Posterior cingulate gyrus (tissue), 11 donors: ENCODE measurements at places on chromosomes 12 and 14.

DNA sequence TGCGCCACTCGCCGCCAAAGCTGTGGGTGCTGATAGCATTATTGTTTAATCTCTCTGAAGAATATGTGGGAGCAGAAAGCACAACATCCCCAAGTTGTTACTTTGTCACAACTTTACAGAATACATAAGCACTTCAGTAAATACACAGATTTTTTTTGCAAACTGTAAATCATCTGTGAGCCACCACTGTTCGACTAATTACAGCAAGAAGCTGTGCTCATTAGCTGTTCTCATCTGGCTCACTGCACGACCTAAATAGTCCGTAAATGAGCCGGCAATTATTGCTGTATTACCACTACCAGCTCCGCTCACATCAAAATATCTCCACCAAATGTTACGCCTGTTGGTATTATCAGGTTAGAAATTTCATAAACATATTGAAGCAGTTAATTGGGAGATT lies 228.9 kb upstream of the PRKD1 start:
- DNase-seq, result no peak

DNA sequence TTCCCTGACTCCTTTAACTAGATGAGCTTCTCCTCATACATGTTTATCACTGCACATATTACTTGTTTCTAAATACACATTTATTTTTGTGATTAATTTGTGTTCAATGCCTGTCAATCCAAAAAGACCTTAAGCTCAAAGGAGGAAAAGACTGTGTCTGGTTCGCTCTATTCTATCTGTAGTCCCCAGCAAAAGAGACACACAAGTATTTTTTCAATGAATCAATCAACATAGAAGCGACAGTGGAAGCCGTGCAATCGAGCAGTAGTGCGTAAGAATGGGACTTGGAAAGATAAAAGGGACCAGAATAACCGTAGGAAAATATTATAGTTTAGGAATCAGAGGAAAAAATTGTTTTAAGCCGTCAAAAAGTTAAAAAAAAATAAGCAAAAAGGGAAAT lies 951 bp downstream of the WDHD1 start:
- no peak for DNase-seq

DNA sequence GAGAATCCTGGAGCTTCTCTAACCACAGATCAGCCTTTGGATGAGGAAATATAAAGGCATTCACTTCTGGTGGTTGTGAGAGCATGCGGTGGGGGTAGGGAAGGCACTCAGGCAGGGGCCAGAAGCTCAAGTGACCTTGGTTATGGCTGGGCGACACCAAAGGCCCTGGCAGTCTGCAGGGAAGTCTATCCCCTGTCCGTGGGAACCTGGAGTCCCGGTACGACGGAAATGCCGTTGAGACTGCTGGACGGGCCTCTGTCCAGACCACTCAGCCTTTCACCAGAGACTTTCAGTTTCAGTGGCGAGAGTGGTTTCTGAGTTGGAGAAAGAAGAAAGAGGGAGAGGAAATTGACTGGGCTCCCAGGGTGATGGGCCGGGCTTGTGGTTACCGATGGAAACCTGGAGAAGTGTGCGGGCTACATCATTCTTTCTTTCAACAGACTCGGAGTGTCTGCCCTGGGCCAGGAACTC lies 20.9 kb downstream of the ISCA2 start:
- no peak for DNase-seq

DNA sequence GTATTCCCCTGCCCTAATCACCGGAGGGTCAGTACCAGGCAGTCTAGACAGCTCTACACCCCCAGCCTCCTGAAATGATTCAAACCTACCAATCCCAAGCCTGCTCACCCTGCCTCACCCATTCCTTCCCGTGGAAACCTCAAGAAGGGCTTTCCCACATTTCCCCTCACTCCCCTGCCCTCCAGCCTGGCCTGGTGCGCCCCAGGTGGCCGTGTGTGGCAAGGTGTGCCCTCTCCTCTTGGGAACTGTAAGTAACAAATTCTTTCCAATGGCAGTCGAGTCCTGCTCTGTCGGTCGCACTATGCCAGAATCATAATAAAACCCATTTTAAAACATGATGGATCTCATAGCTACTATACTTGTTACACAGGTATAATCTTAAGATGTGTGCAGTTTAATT lies 13.9 kb upstream of the DEGS2 start:
- DNase-seq, result no peak

DNA sequence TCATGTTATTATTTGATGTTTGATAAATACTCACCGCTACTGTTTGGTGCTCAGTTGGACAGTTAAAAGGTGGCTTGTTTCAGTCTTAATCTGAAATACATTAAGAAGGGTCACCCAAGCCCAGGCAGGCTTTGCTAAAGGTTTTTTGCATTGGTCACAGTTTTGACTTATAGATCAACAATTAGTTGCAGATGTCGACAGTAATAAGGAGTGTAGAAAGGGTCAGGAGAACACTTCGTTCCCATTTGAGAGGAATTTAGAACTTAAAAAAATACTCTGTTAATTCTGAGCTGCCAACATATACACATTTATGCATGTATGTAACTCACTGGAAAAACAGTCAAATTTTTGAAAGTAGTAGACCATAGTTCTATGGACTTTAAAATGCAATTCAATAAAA lies 130.3 kb downstream of the TMEM30B start:
- no peak for DNase-seq

- DNase-seq, result no peak
Observed at GRCh38 chr12:43852744-43853143, 16.9 kb downstream of the TMEM117 start.

DNA sequence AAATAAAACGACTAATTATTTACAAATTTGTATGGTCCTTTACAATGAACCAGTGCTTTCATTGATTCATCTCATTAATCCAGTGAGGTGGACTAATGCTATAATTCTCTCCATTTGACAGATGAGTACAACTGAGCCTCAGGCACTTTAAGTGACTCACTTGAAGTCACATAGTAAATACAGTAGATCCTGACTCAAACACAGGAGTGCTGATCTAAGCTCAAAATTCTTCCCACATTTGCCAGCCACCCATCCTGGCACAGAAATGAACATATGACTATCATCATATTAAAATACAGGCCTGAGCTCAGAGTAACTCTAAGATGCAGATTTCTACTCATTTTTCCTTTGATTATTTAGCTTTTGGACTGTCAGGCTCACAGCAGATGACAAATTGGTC lies 30.6 kb downstream of the SLC16A7 start:
- DNase-seq, result no peak

DNA sequence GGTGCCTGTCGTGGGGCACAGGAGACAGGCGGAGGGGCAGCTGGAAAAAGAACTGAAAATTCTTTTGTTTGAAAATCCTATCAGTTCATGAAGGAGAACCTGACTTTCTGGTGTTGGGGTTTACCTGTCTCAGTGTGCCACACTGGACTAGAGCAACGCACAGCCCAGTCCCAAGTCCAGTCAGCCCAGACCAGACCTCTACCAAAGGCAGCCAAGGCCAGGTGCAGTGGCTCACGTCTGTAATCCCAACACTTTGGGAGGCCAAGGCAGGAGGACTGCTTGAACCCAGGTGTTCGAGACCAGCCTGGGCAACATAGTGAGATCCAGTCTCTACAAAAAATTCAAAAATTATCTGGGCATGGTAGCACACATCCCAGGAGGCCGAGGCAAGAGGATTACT lies 4.6 kb downstream of the CCDC85C start:
- DNase-seq, result no peak

DNA sequence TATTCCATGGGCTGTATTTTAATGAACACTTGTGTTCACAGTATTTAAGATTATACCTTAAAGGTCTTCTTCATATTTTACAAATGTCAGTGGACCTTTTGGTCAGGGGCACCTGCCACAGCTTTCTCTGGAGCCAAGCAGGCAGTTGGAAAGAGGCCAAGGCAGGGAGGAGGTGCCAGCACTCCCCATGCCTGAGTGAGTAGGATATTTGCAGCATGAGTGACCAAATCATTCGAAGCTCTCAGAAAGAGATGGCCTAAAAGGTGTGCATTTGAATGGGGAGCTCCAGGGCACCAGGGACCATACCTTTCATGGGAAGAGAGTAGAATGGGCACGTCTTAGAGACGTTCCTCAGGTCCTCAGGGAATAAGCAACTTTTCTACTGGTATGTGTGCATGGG lies 121.6 kb downstream of the GPR135 start:
- DNase-seq, result no peak

DNA sequence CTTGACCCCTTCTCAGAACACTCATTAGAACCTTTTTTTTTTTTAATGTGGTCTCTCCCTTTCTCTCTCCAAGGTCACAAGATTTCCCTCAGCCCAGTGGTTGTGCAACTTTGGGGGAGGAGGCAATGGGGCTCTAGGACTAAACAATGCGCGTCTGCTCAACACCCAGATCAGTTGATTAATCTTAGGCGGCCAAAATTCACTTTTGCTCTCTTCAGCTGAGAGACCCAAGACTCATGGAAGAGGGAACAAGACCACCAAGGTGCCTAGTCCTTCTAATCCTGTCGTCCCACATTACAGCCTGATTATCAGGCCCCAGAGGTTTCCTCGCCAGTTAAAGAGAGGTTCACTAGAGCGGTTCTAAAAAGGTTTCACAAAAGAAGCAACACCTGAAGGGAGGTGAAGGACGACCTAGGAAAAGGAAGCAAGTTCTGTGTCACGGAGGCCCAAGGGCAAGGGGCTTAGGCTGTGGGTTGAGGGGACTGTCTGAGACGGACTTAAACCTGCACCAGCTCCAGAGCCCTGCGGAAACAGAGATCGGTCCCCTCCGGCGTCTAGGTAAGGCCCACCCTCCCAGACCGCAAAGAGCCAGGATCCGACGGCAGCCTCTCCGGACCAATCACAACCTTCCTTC lies 824 bp upstream of the TARBP2 start:
- DNase-seq, result no peak

GRCh38 chr14:105378199-105378598 lies 20.1 kb upstream of the TEX22 start:
- no peak for DNase-seq
